Pancreas (tissue), 10 donors: ENCODE measurements at places on chromosomes 12 and 14.

- no peak for DNase-seq
These were observed 421 bp downstream of the FCF1 start for GRCh38 chr14:74713395-74713735.

DNA sequence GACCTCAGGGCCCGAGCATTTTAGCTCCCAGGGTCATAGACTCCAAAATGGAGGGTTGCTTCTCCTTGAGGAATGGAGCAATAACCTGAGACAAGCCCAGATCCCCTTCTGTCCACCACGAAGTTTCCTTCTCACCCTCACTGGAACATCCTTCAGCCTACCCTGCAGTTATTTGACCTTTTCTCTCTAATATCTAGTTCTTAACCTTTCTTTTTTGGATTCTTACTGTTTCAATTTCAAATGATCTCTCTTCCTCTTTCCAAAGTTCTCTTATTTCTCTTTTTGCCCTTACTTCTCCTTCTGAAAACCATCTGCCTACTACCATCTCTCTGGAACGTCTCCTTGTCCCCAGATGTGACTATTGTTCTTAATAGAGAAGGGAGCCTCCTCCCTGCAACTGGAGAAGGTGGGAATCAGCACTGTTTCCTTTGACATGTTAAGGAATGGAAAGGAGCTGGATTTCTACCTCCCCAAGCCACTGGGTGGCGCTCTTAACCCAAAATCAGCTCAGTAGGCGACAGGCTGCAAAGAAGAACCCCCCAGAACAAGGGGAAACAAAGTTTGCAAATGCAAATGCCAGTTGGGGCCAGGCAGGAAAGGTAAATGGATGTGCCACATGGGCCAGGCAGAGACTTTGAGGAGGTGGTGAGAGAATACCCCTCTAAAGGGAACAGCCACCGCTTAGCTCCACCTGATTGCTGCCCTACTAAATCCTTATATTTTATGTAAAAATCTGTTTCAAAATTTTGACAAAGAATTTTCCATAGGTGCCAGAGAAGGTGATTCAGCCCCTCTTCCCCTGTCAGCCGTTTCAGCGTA is 22.4 kb upstream of the PDE1B start:
- DNase-seq, result no peak

DNA sequence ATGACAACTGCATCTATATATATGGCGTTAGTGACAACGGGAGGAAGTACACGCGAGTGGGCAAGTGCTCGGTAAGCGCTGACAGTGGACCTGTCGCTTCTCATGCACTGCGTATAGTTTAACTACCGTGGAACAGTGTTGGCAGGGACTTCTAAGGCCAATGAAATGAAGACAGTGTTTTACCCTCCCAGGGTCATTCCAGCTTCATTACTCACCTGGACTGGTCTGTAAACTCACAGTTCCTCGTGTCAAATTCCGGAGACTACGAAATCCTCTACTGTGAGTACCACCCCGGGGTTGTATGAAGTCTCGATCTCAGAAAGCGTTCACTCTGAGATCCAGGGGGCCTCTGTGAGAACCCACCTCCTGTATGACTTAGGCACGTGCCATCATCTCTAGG is 129.2 kb upstream of the EVL start:
- DNase-seq, result no peak

DNA sequence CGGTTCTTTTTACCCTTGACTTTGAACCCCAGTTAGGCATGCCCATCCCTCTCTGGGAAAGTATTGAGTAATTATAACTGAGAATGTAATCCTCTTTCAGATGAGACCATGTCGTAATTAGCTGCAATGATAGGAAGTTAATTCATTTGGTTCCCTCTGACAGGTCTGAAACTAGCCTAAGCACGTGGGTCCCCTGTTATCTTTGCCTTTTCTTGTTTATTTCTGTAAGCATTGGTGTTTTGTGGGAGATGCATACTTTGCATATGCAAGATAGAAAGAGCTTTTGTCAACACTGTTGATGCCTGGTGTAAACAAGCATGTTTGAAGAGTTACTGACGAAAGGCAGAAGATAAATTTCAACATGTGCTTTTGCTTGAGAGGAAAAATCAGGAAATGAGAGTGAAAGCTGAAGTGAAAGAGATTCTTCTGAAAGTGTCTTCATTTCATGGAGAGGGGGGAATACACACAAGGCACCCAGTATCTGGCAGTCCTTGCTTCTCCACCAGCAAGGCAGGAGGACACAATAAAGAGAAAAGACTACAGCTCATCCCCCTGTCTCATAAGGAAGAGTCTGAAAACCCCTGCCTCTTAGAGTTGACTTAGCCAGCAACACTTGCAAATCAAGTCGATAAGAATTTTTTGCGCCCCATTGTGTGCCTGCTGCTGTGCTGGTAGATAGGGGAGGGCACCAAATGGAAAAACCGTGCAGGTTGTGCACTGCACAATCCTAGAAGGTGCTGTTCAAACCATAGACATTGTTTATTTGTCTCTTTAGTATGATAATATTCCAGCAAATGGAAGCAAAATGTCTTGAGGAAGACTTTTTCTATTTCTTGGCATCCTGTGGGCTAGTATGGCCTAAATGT is 77.8 kb downstream of the SLC24A4 start:
- no peak for DNase-seq

GRCh38 chr14:31578792-31579501 is 17.7 kb downstream of the NUBPL start:
- DNase-seq, result no peak
